ENCODE measurements at places on chromosomes 11 and 22. TPM values are rescaled to one million over a fixed set of nuclear protein-coding genes. Genes with fewer than 3 reads are reported as not detected.

DNA sequence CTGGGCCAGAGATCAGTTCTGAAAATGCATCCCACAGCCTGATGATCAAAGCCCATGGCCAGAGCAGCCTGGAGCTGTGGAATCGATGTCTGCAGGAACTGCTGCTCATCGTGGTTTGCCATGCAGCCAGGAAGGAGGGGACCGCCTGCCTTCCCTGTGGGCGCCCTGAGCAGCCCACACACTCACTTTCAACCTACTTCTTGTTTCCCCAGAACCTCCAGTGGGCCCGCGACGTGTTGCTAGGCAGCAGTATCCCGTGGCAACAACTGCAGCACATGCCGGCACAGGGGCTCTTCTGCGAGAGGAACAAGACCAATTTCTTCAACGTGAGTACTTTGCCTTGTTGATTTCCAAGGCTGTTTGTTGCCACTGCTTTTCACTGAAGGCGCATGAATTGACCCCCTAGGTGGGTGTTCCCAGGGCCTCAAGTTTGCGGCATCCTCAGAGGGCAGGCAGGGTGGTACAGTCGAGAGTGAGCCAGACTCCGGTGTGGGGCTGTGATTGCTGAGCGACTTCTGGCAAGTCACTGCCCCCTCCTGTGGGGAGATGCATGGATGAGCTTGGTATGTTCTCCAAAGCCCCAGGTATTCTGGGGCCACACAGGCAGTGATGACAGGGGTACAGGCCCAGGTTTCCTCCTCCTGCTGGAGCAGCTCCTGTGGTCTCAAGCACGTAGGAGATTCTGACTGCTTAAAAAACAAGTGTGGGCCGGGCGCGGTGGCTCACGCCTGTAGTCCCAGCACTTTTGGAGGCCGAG lies 47.0 kb upstream of the SUSD2 start:
- H3K4me3 ChIP-seq, result no peak overlapping the region
- H3K27me3 ChIP-seq, result no peaks in the 10 kb centered on the region
- no peak for DNase-seq
- H3K4me1 ChIP-seq, result peaks cover 4% of the 10 kb centered on the region
- no peak overlapping the region for H3K27ac ChIP-seq
- H3K36me3 ChIP-seq, result peaks cover 5% of the 10 kb centered on the region

DNA sequence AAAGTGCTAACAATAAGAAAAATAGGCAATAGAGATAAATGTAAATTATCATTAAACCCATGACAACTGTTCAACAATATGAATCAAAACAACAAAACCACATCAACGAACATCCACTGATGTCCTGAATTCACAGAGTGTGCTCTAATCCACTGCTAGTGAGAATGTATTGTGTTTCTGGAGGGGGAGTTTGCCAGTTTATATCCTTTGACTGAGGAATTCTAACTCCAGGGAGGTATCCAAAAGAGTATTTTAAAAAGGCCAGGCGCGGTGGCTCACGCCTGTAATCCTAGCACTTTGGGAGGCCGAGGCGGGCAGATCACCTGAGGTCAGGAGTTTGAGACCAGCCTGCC lies 1.7 kb upstream of the WEE1 start:
- peaks cover 20% of the 10 kb centered on the region for H3K36me3 ChIP-seq
- peak overlapping the region; percentile 100 for H3K27ac ChIP-seq
- peak overlapping the region; percentile 74 for H3K4me3 ChIP-seq
- DNase-seq, result no peak

GRCh38 chr11:14079011-14079410 lies 116.5 kb downstream of the SPON1 start:
- no peak for DNase-seq
- H3K36me3 ChIP-seq, result no peaks in the 10 kb centered on the region
- H3K27ac ChIP-seq, result no peak overlapping the region
- H3K4me1 ChIP-seq, result no peaks in the 10 kb centered on the region
- no peak overlapping the region for H3K4me3 ChIP-seq
- H3K27me3 ChIP-seq, result peaks cover 3% of the 10 kb centered on the region

- H3K4me3 ChIP-seq, result no peak overlapping the region
- H3K4me1 ChIP-seq, result peaks cover 34% of the 10 kb centered on the region
- H3K27ac ChIP-seq, result peak overlapping the region; percentile 40
- no peak for DNase-seq
- no peaks in the 10 kb centered on the region for H3K36me3 ChIP-seq
Measured at GRCh38 chr11:8757047-8757446, 74.5 kb downstream of the RPL27A start.

DNA sequence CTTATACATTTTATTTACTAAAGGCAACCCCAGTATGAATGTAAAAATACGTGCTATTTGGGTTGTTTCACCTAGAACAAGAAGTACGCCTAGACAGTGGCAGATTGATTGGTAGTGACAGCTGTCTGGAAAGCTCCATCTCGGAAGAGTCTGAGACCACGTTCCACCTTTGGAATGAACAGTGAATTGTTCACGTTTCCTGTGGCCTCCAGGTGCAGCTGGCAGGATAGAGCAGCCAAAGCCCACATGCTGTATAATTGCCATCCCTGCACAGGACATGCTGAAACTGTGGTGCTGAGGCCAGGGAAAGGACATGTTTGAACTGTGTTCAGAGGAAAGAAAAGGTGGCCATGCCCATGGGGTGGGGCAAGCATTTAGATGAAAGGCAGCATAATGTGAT lies 218.7 kb upstream of the MTNR1B start:
- H3K27ac ChIP-seq, result no peak overlapping the region
- H3K4me1 ChIP-seq, result no peaks in the 10 kb centered on the region
- no peaks in the 10 kb centered on the region for H3K36me3 ChIP-seq
- H3K27me3 ChIP-seq, result no peaks in the 10 kb centered on the region
- H3K4me3 ChIP-seq, result no peak overlapping the region
- DNase-seq, result no peak

The RBM4B gene
- 31.2 TPM for total RNA-seq

The SPINDOC gene
- 32.1 TPM for total RNA-seq

The PKDREJ gene
- total RNA-seq, result 0.05 TPM

The NPAT gene
- total RNA-seq, result 15.8 TPM

The GLYATL2 gene
- total RNA-seq, result 0.24 TPM

The GDPD4 gene
- not detected for total RNA-seq
